ENCODE measurements at places on chromosomes 7 and 10. TPM values are rescaled to one million over a fixed set of nuclear protein-coding genes. Genes with fewer than 3 reads are reported as not detected.

The TMEM106B gene
- polyA plus RNA-seq: 13.3 TPM

The OR6B1 gene
- polyA plus RNA-seq: not detected

The RNLS gene
- 6.1 TPM for polyA plus RNA-seq

The RAB19 gene
- polyA plus RNA-seq: not detected

The ADRB1 gene
- 0.39 TPM for polyA plus RNA-seq

The BICC1 gene
- 0.04 TPM for polyA plus RNA-seq

The RBP4 gene
- not detected for polyA plus RNA-seq

The TUBB8 gene
- polyA plus RNA-seq: not detected

The VWA2 gene
- not detected for polyA plus RNA-seq

The NEBL gene
- polyA plus RNA-seq: 0.15 TPM

The CALHM1 gene
- polyA plus RNA-seq: 0.06 TPM

The MYOZ1 gene
- polyA plus RNA-seq: 2.0 TPM

The MRPS17 gene
- 58.1 TPM for polyA plus RNA-seq

The ZNRF2 gene
- 1.2 TPM for polyA plus RNA-seq

The FAM25C gene
- not detected for polyA plus RNA-seq

The THSD7A gene
- not detected for polyA plus RNA-seq

The EEPD1 gene
- polyA plus RNA-seq: 1.1 TPM

The CLDN4 gene
- not detected for polyA plus RNA-seq

The SLC13A1 gene
- not detected for polyA plus RNA-seq

The CYP3A4 gene
- not detected for polyA plus RNA-seq

The LIPJ gene
- polyA plus RNA-seq: 0.08 TPM

The HIBADH gene
- polyA plus RNA-seq: 28.2 TPM

The VPS37D gene
- polyA plus RNA-seq: not detected
